ENCODE measurements at places on chromosomes 1 and 21. TPM values are rescaled to one million over a fixed set of nuclear protein-coding genes. Genes with fewer than 3 reads are reported as not detected.

DNA sequence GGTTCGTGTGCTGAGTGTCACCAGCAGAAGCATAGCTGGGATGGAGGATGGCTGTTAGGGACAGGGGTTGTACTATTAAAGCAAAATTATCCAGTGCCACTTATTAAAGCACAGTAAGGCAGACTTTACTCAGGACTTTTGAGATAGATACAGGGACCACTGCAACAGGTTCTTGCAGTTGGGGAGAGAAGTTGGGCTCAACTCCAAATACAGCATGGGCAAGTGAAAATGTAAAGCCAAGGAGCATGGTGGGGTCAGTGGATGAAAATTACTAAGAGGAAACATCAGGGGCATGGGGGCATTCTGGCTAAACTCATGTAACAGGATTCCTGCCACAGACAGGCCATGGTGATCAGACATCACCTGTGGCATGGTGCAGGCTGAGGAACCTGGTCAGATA, 15.0 kb upstream of the REN start:
- DNase-seq, result no peak

DNA sequence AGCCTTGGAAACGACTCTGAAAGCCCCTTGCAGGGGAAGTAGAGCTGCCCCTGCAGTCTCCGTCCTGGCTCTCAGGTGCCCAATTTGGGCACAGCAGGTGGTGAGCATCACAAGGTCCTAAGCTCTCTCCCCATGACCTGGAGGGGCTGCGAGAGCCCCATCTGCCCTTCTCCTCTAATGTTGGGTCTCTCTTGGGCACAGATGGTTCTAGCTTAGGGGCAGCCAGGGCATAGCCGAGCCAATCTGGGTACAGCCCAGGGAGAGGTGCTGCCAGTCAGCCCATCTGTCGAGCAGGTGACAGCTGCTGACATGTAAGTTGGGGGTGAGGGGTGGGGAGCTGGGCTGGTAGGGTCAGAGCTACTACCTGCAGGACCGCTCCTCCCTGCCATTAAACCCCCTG, 50.7 kb downstream of the SYT2 start:
- DNase-seq, result no peak

Gene NBPF10
- total RNA-seq, result 1.3 TPM

DNA sequence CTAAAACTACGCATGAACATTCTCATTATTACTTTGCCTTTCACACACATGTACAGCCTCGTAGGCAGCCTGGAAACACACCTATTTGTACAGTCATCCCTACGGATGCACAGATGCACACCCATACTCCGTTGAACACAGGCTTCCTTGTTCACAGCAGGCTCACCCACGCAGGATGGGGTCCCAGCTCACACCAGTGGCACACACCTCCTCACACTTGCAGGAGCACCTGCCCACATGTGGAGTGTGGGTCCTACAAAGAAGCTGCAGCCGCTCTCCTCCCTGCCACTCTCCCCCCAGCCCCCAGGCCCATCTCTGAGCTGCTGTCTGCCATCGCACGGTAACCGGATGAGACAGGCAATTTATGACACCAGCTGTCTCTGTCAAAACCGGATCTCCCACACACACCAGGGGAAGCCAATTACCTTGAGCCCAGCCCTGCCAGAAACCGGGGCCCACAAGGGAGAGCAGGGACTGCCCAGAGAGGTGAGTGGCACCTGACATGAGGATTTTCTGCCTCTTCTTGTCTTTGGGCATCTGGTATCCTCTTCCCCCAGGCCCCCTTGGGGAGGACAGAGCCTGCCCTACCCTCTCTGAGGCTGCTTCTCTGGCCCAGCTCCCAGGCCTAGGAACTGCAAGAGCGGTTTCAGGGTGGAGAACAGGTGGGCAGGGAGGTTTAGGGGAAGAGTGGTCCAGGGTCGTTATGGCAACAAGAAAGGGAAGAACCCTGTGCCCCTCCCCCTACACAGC, 175.4 kb downstream of the IGSF21 start:
- DNase-seq, result no peak

GRCh38 chr1:197126691-197127090, 19.8 kb downstream of the ASPM start:
- DNase-seq, result no peak

Gene CD46
- 125 TPM for total RNA-seq

Gene RNU1-3
- under 0.01 TPM for total RNA-seq

Data from tibial nerve (tissue), 4 donors.